ENCODE measurements at places on chromosomes 3 and 15. TPM values are rescaled to one million over a fixed set of nuclear protein-coding genes. Genes with fewer than 3 reads are reported as not detected.
A peak's percentile ranks its signal among the peaks of the same experiment; 100 is the strongest.

DNA sequence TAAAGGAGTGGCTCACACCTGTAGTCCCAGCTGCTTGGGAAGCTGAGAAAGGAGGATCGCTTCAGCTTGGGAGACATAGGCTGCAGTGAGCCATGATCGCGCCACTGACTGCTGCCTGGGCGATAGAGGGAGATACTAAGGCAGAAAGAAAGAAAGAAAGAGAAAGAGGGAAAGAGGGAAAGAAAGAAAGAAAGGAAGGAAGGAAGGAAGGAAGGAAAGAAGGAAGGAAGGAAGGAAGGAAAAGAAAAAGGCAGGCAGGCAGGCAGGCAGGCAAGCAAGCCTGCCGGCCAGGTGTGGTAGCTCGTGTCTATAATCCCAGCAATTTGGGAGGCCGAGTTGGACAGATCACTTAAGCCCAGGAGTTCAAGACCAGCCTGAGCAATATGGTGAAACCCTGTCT, 15.3 kb downstream of the SLC28A1 start:
- H3K27me3 ChIP-seq = no peaks in the 10 kb centered on the region
- no peak overlapping the region for H3K4me3 ChIP-seq
- no peaks in the 10 kb centered on the region for H3K4me1 ChIP-seq

DNA sequence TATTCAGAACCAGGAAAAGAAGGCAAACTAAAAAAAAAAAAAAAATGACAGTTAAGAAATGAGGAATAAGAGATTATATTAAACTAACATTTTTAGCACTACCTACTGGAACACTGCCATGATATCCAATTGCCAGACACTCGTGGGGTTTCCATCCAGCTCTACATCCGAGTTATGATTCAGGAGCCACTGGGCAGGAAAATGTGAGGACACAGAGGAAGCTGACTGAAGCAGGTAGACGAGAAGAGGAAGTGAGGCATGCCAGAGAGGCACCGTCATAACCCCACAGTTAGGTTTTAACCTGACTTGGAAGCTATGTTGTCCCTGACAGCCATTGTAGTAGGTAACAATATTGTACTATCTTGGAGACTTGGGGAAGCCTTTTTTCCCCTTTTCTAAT, 495.0 kb downstream of the NLGN1 start:
- H3K4me1 ChIP-seq = no peaks in the 10 kb centered on the region
- DNase-seq = no peak
- no peak overlapping the region for H3K27ac ChIP-seq
- no peaks in the 10 kb centered on the region for H3K27me3 ChIP-seq
- H3K4me3 ChIP-seq = no peak overlapping the region

DNA sequence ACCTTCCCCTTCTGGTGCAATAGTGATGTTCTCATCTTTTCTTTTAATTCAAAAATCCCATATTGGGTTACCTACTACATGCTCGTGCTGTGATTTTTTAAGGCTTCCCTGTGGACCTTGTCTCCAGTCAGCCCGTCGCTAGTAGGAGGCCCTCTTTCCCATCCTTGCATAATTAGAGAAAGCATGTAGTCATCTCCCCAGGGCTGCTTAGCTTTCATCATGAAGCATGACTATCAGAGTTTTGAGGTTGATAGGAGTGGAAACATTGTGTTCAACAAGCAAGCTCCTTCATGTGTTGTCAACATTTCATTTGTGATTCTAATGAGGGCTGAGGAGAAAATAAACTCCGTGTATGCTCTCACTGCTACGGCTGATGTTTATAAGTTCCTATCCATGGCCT, 8.7 kb upstream of the LRTM1 start:
- DNase-seq = no peak
- no peaks in the 10 kb centered on the region for H3K27me3 ChIP-seq
- no peaks in the 10 kb centered on the region for H3K4me1 ChIP-seq
- no peak overlapping the region for H3K27ac ChIP-seq

- no peaks in the 10 kb centered on the region for H3K4me1 ChIP-seq
- no peaks in the 10 kb centered on the region for H3K27me3 ChIP-seq
- no peak for DNase-seq
- no peak overlapping the region for H3K27ac ChIP-seq
- H3K4me3 ChIP-seq = no peak overlapping the region
Observed at GRCh38 chr3:179464323-179465092, 13.2 kb upstream of the GNB4 start.

DNA sequence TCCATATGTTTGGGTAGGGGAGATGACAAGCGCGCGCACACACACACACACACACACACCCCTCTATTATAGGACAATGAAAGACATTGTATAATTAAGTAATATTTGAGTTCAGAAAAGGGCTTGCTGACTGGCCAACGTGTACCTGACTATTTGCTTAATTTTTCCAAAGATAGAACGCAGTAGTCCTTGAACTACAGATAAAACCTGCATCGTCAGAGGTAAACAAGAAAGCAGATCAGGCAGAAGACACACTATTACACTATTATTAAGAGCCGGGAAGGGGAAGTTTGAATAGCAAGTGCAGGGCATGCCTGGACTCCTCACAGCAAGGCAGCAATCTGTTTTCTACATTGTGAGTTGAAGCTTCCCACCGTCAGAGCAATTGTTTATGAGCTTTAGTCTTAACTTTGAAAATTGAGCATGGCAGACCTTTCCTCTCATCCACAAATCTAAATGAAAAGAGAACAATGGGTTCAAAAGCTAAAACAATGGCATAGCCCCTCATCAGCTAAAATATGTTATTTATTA, 427.7 kb downstream of the GABRG3 start:
- no peaks in the 10 kb centered on the region for H3K4me1 ChIP-seq
- no peaks in the 10 kb centered on the region for H3K36me3 ChIP-seq
- DNase-seq = no peak
- no peak overlapping the region for H3K27ac ChIP-seq

DNA sequence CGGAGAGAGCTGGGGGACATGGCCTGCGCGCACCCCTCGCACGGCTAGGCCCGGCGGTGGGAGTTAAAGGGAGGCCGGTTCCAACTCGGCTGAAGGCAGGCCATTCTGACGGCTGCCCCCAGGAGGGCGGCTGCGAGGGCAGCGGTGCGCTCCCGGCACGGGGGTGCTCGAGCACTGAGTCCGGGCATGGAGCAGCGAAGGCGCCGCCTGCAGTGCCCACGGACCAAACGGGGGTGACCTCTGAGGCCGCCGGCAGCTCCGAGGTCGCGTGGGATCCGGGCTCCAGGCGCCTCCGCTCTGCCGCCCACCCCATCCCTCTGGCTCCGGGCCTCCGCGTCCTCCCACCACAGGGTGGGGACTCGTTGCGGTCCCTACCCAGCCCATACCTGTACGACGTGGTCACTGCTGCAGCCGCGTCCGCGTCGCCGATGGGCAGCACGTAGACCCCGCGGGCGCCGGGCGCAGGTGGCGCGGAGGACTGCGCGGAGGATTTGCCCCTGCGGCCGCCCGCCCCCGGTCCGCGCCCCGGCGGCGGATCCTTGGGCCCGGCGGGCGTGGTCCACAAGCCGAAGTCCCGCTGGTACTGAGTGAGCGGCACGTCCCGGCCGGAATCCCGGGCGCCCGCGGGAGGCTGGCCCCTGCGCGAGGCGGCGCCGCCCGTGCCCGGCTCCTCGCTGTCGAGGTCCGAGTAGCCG, 469 bp downstream of the MAP6D1 start:
- H3K27me3 ChIP-seq = no peaks in the 10 kb centered on the region
- no peak overlapping the region for H3K27ac ChIP-seq
- H3K4me3 ChIP-seq = peak overlapping the region; percentile 66
- DNase-seq = no peak
- H3K4me1 ChIP-seq = peaks cover 10% of the 10 kb centered on the region

GRCh38 chr3:196569003-196569516, 600 bp downstream of the FBXO45 start:
- no peaks in the 10 kb centered on the region for H3K27me3 ChIP-seq
- peak overlapping the region; percentile 75 for H3K4me3 ChIP-seq
- DNase-seq = no peak
- peaks cover 9% of the 10 kb centered on the region for H3K4me1 ChIP-seq

DNA sequence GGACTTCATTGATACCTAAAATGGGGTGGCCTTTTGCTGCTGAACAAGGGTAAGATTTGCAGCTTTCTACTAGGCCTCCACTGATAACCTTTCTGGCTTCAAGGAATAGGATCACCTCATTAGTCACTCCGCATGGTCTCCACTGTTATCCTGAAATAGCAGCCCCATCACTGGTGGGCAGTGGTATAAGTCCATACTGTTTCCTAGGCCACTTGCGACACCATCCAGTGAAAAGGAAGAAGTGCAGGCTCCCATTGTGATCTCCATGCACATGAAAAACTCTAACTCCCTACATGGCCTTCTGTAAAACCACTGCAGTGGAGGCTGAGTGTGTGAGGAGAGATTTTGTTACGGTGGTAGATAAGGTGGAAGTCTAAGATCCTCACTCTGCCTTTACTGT, 1455.9 kb downstream of the SI start:
- no peak overlapping the region for H3K27ac ChIP-seq
- no peaks in the 10 kb centered on the region for H3K27me3 ChIP-seq
- no peak overlapping the region for H3K4me3 ChIP-seq
- no peaks in the 10 kb centered on the region for H3K36me3 ChIP-seq

- DNase-seq = no peak
- no peak overlapping the region for H3K4me3 ChIP-seq
- no peaks in the 10 kb centered on the region for H3K36me3 ChIP-seq
- no peak overlapping the region for H3K27ac ChIP-seq
Observed at GRCh38 chr3:189071446-189071845, 100.3 kb upstream of the TPRG1 start.

DNA sequence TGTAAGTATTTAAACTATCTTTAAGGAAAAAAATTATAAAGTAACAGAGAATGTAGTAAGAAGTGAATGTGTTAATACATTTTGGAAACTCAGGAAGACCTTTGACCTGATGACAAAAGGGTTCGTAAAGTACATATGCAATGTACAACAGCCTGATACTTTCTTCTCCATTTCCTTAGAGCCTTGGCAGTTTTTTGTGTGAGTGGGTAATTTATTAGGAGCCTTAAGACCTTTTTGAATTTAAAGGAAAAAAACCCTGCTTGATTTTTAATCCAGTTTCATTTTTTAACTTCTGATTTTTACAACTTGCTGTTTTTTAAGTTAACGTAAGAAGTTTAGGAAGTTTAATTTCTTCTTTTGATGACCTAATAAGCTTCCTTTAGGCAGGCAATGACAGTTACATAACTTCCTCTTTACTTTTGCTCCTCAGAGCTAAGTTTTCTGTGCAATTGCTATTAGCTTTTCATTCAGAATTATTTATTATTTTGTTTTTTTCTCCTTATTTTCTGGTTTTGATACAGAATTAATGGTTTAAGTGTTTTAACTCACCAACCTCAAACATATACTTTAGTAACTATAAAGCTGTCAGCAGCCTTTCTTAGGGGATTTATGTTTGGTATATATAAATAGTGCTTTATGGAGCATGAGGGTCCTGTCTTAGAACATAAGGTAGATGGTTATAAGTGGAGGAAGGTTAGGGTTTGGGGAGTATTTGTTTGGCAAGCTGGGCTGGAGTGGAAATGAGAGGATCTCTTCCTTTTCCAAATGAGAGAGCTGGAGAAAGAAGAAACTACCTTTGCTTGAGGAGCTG, 35.2 kb downstream of the ARMC8 start:
- H3K27me3 ChIP-seq = no peaks in the 10 kb centered on the region
- peaks cover 7% of the 10 kb centered on the region for H3K36me3 ChIP-seq
- H3K4me3 ChIP-seq = no peak overlapping the region
- no peak for DNase-seq
- H3K4me1 ChIP-seq = no peaks in the 10 kb centered on the region

DNA sequence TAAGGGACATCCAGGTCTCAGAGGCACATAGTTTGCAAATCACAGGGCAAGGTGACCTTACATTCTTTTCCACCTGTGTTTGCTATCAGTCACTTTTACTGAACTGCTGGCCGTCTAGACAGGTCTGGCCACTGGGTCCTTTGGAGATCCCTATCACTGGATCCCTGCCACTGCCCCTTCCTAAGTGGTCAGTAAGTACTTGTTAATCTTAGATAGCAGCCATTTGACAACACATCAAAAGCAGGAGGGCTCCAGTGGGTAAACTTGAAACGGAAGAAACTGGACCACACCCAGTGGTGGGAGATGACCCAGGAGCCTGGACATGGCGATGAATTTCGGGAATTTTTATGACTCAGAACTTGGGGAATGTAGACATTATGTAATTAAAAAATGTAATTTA, 28.9 kb upstream of the RASGRP1 start:
- no peaks in the 10 kb centered on the region for H3K4me1 ChIP-seq
- H3K27me3 ChIP-seq = no peaks in the 10 kb centered on the region
- H3K4me3 ChIP-seq = no peak overlapping the region
- no peak overlapping the region for H3K27ac ChIP-seq

- H3K27me3 ChIP-seq = no peaks in the 10 kb centered on the region
- no peak overlapping the region for H3K27ac ChIP-seq
- H3K36me3 ChIP-seq = no peaks in the 10 kb centered on the region
- H3K4me3 ChIP-seq = no peak overlapping the region
- no peaks in the 10 kb centered on the region for H3K4me1 ChIP-seq
Observed at GRCh38 chr3:169218314-169218983, 445.1 kb downstream of the MECOM start.

DNA sequence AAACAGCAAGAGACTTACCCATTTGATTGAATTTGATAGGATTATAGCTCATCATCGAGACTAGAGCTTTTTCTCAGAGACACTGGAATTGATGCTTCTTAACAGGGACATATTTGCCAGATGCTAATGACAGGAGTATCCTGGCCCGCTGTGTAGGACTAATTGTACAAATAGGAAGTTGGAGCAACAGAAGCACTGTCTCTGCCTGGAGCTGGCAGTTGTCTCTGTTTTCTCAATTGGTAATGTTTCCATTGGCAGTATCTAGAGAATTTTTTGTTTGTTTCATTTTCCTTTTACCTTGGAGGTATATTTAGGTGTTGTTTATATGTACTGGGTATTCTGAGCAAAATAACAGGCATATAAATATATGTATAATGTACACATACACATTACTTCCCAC, 8.9 kb upstream of the PCOLCE2 start:
- DNase-seq = no peak
- no peaks in the 10 kb centered on the region for H3K36me3 ChIP-seq
- H3K27me3 ChIP-seq = no peaks in the 10 kb centered on the region
- H3K27ac ChIP-seq = no peak overlapping the region

DNA sequence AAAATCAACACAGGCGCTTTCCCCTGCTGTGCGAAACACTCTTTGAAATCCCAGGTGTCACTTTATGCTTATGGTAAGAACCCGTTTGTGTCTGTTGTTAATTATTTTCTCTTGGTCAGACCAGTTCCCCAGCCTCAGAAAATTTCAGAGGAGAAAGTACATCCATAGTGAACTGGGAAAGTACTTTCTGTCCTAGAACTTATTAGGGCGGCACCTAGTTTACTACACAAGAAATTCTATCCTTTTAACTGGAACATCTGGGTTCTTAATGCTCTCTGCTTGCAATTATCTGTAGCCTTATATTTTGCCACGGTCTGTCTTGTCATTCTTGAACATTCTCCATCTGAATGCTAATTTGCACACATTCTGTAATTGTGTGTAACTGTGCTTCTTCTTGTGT, 215.0 kb downstream of the PTPRG start:
- no peak overlapping the region for H3K4me3 ChIP-seq
- no peak for DNase-seq
- no peaks in the 10 kb centered on the region for H3K4me1 ChIP-seq
- H3K36me3 ChIP-seq = no peaks in the 10 kb centered on the region
- peaks cover 3% of the 10 kb centered on the region for H3K27me3 ChIP-seq
- H3K27ac ChIP-seq = no peak overlapping the region

GRCh38 chr3:78337801-78338211, 1297.9 kb downstream of the ROBO2 start:
- H3K27me3 ChIP-seq = no peaks in the 10 kb centered on the region
- H3K27ac ChIP-seq = no peak overlapping the region
- no peak for DNase-seq
- H3K4me3 ChIP-seq = no peak overlapping the region
- H3K36me3 ChIP-seq = no peaks in the 10 kb centered on the region

The CKMT1B gene
- total RNA-seq = 0.13 TPM

The SMARCC1 gene
- total RNA-seq = 145 TPM

The C15orf61 gene
- 7.4 TPM for total RNA-seq

The GRIP2 gene
- not detected for total RNA-seq

The CASR gene
- 0.13 TPM for total RNA-seq

The CLDN1 gene
- total RNA-seq = 10.7 TPM

The COX17 gene
- total RNA-seq = 111 TPM

The SLC12A8 gene
- total RNA-seq = 61.4 TPM

All from GM12878 (cell line).